ENCODE measurements at places on chromosomes 6 and 20. TPM values are rescaled to one million over a fixed set of nuclear protein-coding genes. Genes with fewer than 3 reads are reported as not detected.

The TAGAP gene
- 128 TPM for total RNA-seq

- H3K27me3 ChIP-seq, result peaks cover 2% of the 10 kb centered on the region
- H3K4me1 ChIP-seq, result peaks cover 11% of the 10 kb centered on the region
- no peaks in the 10 kb centered on the region for H3K36me3 ChIP-seq
- no peak within 1 kb of the TSS for H3K27ac ChIP-seq
- DNase-seq, result no peak
These were observed at the start of gene MATN4 for GRCh38 chr20:45308117-45308778. TSS of gene MATN4 (minus strand) at chr20:45308299. CDS start at chr20:45305582, 2,717 bp downstream.

GRCh38 chr6:7692453-7692784 is 33.5 kb upstream of the BMP6 start:
- H3K4me3 ChIP-seq, result no peak overlapping the region
- no peak overlapping the region for H3K27ac ChIP-seq
- no peaks in the 10 kb centered on the region for H3K36me3 ChIP-seq
- H3K4me1 ChIP-seq, result no peaks in the 10 kb centered on the region
- DNase-seq, result no peak

DNA sequence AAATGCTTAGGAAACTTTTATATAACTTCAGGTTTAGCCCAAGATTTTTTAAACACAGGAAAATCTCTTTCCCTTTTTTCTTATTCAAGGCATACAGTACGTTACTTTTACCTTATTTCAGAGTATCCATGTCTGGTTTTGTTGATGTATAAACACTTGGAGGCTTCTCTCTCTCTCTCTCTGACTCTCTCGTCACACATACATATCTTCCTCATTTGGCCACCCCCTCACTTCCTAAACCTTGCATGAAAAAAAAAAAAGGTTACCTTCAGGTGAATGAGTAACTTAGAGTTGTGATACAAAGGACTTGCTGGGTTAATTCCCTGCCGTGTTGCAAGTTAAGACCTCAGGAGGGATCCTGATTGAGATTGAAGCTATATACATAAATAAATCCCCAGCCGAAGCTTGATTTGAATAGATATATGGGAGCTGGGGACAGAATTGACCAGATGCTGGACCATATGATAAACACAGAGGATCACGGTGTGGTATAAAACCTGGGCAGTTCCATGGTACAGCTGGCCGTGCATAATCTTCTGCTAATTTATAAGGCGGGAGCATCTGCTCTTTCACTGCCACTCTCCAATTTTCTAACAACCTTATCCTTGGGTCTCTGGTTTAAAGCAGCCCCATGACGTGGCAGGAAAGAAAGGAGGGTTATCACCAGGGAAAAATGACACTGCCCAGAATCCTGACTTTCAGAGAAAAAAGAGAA is 55.1 kb upstream of the IL20RA start:
- H3K36me3 ChIP-seq, result no peaks in the 10 kb centered on the region
- no peaks in the 10 kb centered on the region for H3K27me3 ChIP-seq
- no peak overlapping the region for H3K4me3 ChIP-seq
- DNase-seq, result no peak

DNA sequence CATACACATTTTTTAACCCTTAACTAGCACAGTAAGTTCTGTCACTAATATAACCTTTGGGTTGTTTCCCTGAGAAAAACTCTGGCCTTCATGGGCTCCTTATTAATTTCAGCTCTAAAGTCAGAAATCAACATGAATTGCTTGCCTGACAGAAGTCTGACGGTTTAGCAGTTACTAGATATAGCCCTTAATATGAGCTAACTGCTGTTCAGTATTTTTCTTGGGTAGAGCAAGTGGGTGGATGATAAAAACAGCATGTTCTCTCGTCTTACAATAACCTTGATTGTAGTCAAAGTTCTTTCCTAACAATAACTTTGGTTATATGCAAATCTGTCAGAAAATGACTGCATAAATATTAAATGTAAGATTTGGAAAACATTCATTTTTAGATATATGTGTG is 81.0 kb downstream of the SH3BGRL2 start:
- no peaks in the 10 kb centered on the region for H3K27me3 ChIP-seq
- H3K36me3 ChIP-seq, result no peaks in the 10 kb centered on the region
- H3K4me1 ChIP-seq, result no peaks in the 10 kb centered on the region

Data from T-cell (primary cell).